ENCODE measurements at places on chromosomes 3 and 15.

GRCh38 chr3:149596134-149596770 lies 61.6 kb downstream of the WWTR1 start:
- no peak for DNase-seq

GRCh38 chr3:37074178-37074577 lies 80.9 kb downstream of the MLH1 start:
- DNase-seq: no peak

GRCh38 chr15:73700041-73700842 lies 16.1 kb downstream of the CD276 start:
- DNase-seq: peak; percentile 61

DNA sequence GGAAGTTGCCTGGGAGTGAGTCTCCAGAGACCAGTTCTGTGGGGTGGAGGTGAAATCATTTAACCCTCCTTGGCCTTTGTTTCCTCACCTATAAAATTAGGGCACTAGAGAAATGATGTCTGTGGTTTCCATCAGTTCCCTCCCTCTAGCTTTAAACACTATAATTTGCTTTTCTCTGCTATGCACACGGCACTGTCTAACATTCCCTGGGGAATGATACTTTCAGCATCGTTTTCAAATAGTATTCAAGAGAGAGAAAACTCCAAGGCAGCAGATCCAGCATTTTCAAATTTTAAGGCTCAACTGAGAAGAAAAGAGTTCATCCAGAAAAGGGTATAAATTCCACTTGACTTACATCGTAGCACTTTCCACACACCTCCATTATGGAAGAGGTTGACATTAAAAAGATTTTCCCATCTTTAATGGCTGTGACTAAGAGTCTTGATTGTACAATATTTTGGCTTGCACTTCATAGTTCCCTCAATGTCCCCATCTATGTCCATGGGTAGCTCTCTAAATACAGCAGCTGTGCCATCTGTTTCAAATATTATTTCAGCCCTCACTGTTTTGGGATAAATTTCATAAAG lies 137.7 kb upstream of the ZPLD1 start:
- DNase-seq: no peak

DNA sequence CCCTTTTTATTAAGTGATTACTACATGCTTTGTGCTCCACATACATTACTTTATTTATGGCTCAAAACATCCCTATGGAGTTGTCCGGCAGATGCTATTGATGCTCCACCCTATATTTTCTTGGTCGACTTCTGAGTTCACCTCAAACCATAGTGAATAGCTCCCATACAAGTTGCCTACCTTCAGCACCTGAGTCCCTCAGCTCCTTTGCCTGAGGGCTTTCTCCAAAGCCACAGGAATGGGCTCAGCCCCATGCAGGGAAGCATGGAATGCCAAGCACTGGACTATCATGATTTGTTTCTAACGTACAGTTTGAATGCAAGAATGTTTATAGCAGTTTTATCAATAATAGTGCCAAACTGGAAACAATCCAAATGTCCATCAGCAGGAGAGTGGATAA lies 124.8 kb upstream of the TNIK start:
- DNase-seq: no peak

DNA sequence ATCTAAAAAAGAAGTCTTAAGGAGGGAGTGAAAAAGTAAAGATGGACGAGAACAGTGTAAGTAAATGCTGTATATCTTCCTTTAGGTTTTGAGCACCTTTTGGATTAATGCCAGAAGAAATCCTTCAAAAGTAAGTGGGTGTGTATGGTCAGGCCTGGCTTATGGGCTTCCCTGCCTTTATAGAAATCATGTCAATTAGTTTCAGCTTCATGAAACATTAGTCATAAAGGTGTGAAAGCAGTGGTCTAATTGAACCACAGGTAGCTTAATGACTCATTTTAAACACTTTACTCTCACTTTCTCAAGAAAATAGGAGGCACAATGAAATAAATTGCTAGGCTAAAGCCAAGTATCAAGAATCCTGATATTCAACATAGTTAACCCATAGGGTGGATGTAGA lies 467.4 kb upstream of the DPPA4 start:
- no peak for DNase-seq

DNA sequence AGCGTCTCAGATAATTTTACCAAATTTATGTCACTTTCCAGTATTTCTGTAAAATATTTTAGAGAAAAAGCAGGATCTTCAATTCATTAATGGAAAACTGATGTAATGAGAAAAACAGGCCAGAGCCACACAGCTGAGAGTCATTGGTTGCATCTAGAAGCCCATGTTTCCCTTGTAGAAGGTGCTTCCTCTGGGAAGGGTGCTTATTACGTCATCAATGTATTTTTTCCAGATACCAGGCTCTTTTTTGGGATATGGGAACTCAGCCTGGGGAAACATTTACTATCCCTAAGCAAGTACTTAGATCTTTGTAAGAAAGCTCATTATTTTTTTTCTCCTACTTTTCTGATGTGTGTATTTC lies 89.1 kb upstream of the PHLDB2 start:
- no peak for DNase-seq

DNA sequence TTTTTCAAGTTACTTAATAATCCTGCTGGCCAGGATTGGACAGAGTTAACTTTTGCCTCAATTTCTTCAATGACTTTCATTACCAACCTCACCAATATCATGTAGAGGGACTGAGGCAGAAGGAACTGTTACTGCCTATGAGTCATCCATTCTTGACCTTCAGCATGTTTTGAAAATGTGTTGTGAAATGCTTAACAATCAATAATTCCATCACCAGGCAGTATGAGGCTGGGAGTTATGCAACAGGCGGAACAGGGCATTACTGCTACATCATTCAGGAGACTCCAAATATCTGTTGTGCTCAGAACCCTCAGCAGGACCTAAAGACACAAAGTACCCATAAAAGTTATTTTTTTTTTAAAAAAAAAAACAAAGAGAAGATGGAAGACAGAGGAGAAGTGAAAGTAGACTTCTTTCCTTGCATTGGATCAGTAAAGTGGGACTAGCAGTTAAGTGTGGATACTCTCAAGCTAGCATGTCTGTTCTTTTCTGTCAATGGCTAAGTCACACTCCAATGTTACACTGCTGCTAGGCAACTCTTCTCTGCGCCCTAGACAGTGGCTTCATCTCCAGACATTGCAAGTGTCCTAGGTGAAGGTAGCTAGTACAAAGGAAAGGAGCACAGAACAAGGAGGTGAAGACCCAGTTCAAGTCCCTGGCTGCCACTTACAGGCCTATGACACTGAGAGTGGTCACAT lies 184.9 kb upstream of the LPP start:
- no peak for DNase-seq

DNA sequence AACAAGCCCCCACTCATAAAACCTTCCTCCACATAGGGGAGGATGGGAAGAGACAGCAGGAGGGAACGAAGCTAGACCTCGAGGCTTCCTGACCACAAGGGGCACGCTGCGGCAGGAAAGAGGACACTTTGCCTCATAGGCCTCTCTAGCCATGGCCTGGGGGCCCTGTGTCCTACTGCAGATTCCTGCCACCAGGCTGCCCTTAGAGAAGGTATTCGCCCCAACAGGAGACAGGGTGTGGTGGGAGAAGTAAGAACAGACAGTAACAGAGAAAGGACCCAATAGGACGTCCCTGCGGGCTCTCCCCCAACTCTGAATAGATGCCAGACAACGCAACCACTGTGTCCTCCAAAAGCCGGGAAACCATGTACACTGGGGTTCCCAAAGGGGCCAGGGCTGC lies 36.8 kb downstream of the ADCY5 start:
- no peak for DNase-seq

DNA sequence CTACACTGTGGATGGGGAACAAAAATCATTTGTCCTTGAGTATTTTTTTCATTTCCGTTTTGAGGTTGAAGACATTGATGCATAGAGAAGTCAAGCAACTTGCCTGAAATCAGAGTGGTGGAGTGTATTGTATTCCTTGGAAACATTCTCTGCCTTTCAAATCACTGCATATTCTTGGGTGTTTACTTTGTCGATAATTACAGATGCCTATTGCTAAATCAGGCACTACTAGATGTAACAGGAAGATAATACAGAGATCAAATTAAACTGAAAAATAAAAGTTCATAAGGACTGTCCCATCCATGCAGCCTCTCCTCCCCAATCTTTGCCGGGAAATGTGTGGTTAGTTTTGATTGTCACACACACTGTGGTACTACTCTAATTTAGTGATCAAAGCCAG lies 37.4 kb upstream of the VEPH1 start:
- no peak for DNase-seq

DNA sequence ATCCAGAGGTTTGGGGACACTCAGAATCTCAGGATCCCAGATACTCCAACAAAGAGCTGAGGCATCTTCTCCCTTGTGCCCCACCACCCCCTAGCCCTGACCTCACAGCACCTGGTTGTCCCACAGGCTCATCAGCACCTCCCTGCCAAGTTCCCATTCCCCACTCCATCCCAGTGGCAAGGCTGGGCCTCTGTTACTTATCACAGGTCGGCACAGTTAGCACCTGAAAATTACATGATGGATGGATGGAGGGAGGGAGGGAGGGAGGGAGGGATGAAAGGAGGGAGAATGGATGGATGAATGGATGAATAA lies 12.8 kb downstream of the MYL3 start:
- no peak for DNase-seq

DNA sequence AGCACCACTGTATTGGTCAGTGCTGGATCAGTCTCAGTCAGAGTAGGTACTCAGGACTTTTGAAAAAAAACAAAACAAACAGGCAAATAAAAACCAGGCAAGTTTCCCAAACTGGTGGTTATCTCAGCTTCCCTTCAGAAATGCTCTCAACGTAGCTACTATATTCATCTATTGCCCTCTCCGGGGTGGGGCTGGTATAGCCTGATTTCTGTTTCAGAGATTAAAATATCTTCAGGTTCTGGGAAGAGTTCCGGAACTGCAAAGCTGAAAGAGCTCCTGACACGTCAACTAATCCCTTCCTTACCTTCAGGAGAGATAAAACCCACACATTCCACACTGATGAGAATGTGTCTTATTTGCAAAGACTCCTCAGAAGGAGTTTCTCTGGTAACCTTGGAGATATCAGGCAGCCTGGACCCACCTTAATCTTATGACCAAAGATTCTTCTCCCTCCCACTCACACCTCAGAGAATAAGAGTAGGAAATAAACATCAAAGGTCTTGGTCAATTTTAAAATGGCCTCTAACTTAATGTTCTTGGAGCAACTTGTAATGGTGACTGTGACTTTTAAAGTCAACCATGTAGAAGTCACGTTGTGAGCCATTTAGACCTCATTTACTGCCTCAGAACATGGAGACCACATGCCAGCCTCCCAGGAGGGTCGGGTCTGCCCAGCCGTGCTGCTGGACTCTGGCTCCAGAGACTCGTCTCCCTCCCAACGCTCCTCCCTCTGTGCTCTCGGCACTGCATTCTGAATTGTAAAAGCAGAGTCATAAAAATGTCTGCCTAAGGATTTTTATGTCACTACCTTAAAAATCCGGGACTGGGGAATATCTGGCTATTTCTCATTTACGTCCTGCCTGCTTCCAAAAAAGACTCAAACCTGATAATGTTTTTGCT lies 53.8 kb downstream of the CDCP1 start:
- DNase-seq: no peak

DNA sequence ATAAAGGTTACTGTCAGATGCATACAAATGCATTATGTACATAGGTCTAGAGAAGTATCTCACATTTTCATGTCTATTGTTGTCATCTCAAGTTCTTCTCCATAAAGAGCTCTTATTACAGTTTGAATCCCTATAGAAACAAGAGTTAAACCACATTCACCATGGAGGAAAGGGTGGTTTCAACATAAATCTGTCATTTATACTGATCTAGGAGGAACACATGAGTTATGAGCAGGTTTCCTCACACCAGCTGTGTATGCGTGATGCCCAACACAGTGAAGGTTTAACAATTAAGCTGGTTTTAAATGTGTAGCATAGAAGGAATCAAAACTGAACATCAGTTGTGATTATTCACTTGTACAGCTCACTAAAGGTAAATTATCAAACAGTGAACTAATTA lies 251.7 kb downstream of the KCNMB2 start:
- DNase-seq: no peak

- DNase-seq: peak; percentile 55
Measured at GRCh38 chr3:190497811-190498210, 16.1 kb upstream of the IL1RAP start.

DNA sequence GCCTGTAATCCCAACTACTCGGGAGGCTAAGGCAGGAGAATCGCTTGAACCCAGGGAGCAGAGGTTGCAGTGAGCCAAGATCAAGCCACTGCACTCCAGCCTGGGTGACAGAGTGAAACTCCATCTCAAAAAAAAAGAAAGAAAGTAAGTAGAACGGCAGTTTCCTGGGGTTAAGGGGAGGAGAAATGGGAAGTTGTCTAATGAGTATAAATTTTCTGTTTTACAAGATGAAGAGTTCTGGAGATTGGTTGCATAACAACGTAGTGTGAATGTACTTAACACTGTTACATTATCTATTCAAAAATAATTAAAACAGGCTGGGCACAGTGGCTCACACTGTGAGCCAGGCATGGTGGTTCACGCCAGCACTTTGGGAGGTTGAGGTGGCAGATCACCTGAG lies 45.4 kb downstream of the GRK7 start:
- DNase-seq: no peak

DNA sequence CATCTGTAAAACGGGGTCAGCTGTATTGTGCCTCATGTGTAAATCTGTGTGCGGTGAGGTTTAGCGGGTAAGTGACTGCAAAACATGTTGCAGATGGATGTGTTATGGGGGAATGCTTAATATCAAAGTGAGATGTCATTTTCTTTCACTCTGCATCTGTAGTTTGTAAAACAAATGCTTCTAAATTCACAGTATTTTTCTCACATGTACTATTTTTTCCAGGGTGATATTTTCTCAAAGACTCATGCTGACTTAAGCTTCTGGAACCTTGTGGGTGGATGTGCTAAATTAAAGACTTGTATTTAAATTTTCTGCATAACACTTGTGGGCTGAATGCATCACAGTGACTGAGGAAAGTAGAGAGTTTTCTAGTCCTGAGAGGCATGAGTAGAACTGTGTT lies 115.2 kb upstream of the TP63 start:
- DNase-seq: no peak

GRCh38 chr3:186489507-186489906 lies 54.7 kb downstream of the CRYGS start:
- DNase-seq: no peak

- no peak for DNase-seq
Measured at GRCh38 chr3:101878589-101878988, 29.3 kb downstream of the NFKBIZ start.

DNA sequence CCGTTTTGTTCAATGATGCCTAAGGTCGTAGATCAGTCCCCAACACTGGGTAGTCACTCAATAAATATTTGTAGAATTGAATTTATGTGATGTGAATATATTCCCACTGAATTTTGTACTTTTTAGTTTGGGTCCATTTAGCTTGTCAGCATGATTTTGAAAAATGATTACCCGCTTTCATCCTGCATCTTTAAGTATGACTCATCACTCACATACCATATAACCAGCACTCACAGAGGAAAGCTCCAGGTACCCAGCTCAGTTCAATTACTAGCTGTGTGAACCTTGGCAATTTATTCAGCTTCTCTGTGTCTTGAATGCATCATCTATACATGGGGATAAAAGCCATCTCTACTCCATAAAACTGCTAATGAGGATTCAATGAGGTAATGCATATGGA lies 2.2 kb upstream of the MLF1 start:
- DNase-seq: no peak

Measured in NCI-H1105 (cell line).